Left ventricle myocardium inferior (tissue), 1 donor: ENCODE measurements at places on chromosomes 3 and 15.

GRCh38 chr15:30042556-30042955 lies 40.2 kb upstream of the GOLGA8J start:
- peaks cover 9% of the 10 kb centered on the region for H3K4me1 ChIP-seq
- H3K27ac ChIP-seq: no peak overlapping the region
- H3K27me3 ChIP-seq: peaks cover 33% of the 10 kb centered on the region

GRCh38 chr3:44643024-44643423 lies 5.5 kb upstream of the ZNF35 start:
- no peaks in the 10 kb centered on the region for H3K27me3 ChIP-seq
- H3K4me3 ChIP-seq: no peak overlapping the region
- DNase-seq: no peak
- H3K4me1 ChIP-seq: peaks cover 2% of the 10 kb centered on the region

DNA sequence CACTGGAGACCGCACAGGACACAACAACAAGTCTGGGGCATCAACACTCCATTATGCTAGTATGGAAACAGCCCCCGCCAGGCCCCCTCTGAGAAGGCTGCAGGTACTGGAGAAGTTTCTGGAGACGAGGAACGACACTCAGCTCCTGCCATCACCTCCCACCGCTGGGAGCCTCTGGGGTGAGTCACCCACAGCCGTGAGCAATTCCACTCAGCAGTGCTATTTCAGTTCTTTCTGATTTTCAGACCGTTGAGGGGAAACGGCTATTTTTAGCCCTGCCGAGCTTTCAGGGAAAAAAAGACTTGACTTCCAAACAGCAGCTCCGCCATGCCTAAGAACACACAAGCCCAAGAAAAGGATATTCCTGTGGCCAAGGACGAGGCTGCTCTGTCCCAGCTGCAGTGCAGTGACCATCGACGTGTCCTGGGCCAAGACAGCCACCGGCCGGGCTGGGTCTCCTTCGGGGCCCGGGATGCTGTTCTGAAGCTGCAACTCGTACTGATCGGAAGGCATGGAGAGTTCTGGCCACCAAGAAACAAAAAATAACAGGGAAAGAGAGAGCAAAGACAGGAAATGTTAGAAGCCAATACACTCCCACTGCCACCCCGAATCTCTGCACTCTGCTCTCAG lies 40.8 kb downstream of the NUP210 start:
- DNase-seq: no peak
- H3K36me3 ChIP-seq: no peaks in the 10 kb centered on the region
- H3K27ac ChIP-seq: no peak overlapping the region
- no peaks in the 10 kb centered on the region for H3K27me3 ChIP-seq

GRCh38 chr3:107680698-107681097 lies 157.9 kb downstream of the BBX start:
- no peak overlapping the region for H3K4me3 ChIP-seq
- peaks cover 77% of the 10 kb centered on the region for H3K4me1 ChIP-seq
- no peaks in the 10 kb centered on the region for H3K27me3 ChIP-seq
- no peaks in the 10 kb centered on the region for H3K36me3 ChIP-seq

- no peak for DNase-seq
- no peaks in the 10 kb centered on the region for H3K4me1 ChIP-seq
- no peak overlapping the region for H3K4me3 ChIP-seq
- H3K36me3 ChIP-seq: no peaks in the 10 kb centered on the region
Measured at GRCh38 chr15:69559440-69560190, 107.0 kb downstream of the RPLP1 start.

DNA sequence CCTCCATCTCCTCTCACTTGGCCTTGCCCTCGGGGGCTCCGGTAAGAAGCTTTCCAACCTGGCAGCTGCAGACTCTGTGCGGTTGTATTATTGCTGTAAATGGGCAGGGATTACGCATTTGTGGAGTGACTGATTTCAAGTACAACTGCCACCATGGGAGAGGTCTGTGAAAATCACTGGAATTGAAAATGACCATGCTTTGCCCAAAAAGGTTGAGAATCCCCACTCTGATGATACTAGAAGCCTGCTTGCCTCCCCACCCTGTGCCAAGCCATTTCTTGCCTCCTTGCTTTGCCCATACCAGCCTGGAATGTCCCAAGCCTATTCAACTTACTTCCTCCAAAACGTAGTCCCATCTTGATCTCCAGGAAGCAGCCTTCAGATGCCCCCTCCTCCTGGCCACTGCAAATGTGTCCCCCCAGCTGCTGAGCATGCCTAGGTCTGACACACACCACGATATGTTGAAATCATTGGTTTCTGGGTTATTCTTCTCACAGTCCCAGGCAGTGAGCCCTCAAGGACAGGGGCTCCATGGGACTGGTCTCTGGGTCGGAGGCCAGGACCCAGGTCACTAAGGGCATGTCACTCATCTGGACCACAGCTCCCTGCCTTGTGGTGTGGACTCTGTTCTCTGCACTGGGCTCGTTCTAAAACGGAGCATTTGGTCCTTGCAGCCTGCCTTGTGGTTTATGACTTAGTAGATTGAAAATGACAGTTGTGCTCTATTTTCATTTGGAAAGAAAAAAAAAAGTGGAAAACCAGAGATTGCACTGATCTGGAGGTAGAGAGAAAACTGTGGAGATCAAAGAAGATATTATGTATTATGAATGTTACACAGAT lies 42.9 kb downstream of the SMAD3 start:
- H3K27ac ChIP-seq: peak overlapping the region; percentile 34
- no peak for DNase-seq
- H3K4me3 ChIP-seq: no peak overlapping the region
